ENCODE measurements at places on chromosomes 2 and 18.

- no peak for DNase-seq
Measured at GRCh38 chr2:96547731-96548171, 11.2 kb downstream of the ARID5A start.

DNA sequence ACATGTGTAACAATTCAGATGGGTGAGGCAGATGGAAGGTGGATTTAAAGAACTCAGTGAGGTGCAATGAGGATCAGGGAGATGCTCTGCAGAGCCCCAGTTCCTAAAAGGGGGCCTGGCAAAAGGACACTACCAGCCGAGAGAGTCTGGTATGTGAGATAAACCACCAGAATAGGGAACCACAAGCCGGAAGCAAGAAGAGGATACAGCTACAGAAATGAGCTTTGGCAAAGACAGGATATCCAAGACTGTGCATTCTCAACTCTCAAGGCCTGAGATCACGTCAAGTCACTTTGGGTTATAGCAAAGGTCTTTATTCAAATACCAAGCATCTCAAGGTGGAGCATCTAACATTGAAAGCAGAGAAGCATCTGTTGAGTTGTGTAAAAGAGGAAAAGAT, 293.5 kb downstream of the ARHGAP15 start:
- DNase-seq = no peak

DNA sequence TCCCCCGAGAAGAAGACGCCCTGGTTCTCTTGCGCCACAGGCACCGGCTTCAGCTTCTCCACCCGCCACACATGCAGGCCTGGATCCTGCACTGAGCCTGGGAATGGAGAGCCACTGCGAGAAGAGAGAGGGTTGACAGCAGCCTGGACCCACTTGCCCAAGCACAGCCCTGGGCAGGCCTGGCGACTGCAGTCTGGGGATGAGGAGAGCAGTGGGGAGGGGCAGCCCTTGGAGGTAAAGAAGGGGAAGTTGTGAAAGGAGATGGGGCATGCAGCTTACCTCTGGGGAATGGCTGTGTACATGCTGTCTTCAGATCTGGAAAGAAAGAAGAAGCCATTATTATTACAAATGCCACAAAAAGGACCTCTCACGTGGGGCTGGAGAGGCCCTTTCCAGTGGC, 8.3 kb downstream of the CAPG start:
- no peak for DNase-seq

DNA sequence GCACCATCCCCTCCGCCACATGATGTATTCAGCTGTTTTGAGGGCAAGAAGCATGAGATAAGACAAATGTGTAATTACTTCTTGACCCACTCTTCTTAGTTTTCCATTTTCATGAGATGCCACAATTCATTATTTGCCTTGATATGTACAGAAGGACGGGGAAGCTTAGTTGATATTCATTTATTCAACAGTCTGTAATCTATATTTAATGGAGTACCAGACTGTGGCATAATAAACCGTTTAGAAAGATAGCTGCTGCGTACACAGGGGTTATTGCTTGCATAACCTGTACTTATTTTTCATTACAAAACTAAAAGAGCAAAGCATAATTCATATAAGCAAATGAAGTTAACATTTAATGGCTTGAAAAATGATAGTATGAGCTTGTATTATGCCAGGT, 466.4 kb upstream of the GYPC start:
- DNase-seq = no peak

DNA sequence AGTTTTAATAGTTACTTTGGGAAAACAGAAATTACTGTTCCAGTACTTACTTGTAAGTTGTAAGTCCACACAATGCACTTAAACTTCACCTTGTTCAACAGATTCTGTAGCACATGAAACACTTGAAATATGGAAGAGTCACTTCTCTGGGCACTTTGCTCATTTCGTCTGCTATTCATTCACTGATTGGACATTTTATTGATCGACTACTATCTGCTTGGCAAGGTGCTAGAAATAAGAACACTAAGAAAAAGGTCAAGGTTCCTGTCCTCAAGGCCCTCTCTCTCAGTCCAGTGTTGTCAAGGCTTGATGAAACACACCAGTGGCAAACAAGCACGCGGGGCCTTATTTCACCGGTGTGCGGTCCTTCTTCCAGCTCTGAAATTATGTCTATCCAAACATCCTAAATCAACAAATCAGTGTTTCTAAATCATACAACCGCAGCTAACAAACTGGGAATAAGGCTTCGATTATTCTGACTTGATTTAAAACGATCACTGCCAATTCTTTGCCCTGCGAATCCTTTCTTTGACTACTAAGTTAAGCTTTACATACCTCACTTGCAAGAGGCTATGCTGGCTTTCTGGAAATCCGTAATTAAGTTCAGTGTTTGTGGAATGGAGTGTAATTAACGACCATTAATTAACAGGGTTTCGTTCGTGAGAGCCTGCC, 780 bp upstream of the ITGAV start:
- DNase-seq = no peak

- no peak for DNase-seq
Measured at GRCh38 chr18:46562674-46563192, 94.3 kb downstream of the LOXHD1 start.

DNA sequence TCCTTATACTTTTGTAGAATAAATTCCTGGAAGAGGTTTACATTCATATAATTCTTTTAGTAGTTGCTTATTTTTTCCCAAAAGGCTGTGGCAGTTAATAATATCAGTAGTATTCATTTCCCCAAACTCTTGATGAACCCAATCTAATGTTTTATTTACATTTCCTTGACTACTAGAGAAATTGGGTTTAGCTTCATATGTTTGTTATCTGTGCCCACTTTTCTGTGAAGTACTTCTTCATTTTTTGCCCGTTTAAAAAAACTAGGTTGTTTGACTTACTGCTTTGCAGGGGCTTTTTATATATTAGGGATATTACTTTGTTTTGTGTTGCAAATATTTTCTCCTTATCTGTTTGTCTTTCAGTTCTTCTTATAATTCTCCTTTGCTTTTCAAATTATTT, 17.2 kb downstream of the RALB start:
- DNase-seq = no peak

- peak; percentile 14 for DNase-seq
Measured at GRCh38 chr2:172234716-172235691, 132.3 kb upstream of the DLX2 start.

DNA sequence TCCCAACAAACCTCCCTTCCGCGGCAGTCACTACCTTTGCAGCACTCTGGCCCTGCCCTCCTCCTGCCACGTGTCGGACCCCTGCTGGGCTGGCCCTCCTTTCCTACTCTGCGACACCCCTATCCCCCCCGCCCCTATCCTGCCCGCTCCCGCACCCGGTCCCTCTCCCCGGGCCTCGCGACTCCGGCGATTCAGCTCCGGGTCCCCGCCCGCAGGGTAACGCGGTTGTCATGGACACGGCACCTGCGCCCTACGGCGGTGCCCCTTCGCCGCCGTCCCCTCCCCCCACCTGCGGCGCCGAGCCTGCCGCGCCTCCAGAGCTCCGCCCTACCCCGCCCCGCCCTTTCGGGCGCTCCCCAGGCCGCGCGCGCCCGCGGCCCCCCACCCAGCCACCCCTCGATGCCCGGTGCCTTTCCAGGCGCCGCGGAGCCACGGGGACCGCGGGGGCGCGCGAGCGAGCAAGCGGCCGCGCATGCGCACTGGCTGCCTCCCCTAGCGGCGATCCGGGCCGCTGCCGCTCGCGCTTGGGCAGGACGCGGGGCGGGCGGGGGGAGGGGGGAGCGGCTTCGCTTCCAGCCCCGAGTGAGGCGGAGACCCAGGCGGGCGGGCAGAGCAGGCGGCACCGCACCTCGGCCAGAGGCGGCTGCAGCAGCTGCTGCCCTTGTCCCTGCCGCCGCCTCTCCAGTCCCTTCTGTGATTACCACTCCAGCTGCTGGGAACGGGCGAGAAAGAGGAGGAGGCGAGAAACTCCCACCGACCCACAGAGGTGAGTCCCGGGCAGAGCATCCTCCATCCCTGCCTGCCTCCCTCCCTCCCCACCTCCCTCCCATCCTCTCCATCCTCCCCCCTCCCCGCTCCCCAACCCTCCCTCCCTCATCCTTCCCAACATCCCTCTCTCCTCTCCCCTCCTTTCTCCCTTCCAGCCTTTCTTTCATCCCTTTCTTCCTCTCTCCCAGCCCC, at the start of gene CTNNA2:
CTNNA2 (plus strand) TSS at position 610 of the 960 bp plus-strand sequence.
- no peak for DNase-seq

DNA sequence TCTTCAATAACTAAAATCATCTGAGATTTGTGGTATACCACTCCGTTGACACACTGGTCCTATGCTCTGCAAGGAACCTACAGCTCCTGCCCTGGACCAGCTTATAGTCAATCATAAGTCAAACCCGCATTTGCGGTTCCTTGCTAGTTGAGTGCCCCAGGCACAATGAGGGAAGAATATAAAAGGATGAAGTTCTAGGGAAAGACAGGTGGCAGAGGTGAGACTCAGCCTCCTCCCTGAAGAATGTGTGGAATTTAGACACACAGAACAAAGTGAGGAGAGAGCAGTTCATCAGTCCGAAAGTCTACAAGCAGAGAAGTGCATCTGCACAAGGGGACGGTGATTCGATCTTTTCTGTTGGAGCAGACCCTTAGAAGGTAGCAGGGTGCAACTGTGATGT, 615.0 kb upstream of the FANCL start:
- no peak for DNase-seq

- no peak for DNase-seq
Measured at GRCh38 chr2:195342061-195342460, 315.0 kb upstream of the SLC39A10 start.

DNA sequence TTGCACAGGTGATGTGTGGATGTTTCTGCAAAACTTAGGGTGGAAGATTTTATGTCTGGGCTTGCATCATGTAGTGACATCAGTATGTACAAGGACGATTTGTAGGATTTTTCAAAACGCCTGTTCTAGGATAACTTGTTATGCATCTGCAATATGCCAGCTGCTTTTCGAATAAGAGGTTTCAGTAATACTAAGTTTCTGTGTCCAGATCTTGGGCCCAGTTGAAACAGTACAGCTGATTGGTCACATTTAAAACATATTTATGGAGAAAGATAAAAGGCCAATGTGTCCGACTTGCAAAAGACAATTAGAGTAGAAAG, 1.2 kb downstream of the PTPN4 start:
- no peak for DNase-seq

DNA sequence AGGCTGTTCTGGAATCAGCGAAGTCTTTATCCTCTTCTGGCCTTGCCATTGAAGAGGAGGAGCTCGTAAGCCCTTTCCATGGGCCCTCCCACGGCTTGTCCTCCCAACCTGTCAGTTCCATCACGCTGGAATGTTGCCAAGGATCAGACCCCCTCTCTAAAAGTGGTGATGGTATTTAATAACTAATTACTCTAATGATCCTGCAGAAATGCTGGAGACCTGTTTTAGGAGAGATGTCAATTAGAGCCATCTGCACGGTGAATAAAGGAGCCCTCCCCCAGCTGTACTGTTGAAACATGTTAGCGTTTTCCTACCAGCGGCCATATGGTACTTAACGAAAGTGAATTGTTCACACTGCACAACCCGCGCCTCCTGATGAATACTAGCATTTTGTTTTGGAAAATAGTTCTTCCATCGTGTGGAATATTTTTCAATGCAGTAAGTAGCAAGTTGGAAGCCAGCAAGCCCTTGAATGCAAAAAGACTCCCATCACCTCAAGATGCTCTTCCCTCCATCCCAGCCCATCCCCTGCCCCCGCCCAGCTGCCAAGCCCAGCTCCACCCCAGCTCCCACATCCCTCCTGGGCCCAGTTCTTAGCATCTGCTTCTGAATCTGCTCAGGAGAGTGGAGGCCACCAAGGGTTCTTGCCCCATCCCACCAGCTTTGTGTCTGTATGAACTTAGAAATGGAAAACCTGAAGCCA, 145.4 kb downstream of the KLHL29 start:
- no peak for DNase-seq

- no peak for DNase-seq
Measured at GRCh38 chr2:61853086-61853846, 594 bp downstream of the FAM161A start.

DNA sequence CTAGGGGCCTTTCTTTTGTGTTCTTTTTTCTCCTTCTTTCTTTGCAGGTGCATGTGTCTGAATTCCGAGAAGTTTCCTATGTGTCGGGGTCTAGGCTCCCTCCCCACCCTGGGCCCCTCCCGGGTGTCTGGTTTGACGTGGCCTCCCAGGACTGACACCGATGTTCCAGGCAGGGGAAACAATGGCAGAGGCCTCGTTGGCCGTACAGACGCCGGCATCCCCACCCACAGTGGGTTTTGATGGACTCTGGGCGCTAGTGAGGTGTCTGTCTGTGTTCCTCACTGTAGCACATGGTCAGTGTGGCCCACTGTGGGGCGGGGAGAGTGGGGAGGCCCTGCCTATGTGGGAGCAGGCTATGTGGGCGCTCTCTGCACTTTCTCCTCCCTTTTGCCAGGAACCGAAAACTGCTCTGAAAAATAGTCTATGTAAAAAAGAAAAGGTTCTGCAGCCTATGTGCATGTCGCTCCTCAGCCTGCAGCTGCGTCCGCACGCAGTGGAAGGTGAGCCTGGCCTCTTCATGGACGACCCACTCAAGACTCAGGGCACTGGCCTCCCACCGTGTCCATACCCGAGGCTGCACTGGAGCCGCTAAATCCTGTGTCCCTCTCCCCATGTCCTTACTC, 90.9 kb upstream of the ASB18 start:
- DNase-seq = no peak

DNA sequence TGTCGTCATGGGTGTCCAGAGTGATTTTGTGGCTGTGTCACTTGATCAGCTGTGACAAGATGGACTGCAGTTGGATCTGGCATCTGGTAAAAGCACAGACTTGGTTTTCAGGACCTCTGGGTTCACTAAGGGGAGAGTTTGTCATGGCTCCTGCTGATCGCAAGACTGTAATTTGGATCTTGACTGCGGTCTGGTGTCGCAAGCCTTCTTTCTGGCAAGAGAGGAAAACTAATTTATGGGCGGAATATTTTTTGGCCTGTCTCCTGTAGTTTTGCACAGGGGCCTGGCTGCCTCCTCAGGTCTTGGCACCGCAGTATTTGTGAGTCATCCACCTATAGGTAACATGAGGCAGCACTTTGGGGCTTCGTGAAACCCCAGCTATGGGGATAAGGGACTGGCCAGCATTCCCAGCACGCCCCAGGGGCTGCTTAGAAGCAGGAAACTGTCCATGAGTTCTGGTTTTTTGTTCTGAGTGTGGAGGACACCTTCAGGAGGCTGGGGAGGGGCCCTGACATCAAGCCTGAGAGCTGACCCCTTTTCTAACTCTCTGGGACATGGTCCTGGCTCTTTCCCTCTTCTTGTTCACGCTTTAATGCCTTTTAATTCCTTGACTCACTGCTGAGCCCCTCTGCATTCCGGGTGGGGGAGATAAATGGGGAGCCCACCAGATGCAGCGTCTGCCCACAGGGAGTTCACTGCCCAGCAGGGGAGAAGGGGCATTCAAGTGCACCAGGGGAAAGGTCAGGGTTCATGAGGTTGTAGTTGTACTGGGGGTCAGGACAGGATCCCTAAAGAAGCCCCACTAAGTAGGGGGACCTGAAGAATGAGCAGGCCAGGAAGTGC, 12.2 kb downstream of the SH3BP4 start:
- DNase-seq = no peak
